ENCODE measurements at places on chromosomes 5 and 9.

DNA sequence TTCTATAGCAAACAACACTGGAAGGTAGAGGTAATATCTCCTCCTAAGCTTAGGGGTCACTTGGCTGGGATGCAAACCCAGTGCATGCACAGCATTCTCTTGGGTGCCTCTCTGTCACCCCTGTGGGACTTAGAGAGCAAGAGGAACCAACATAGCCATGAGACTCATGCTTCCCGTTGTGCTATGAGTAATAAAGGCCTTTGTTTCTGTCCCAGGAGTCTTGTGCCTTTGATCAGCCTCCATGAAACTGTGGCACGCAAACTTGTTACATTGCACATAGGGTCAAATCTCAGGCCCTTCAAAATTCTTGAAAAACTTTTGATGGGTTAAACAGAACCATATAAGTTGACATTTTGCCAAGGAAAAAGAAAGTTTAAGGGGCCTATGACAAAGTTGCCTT lies 272.8 kb downstream of the TAF11L14 start:
- no peak for DNase-seq

DNA sequence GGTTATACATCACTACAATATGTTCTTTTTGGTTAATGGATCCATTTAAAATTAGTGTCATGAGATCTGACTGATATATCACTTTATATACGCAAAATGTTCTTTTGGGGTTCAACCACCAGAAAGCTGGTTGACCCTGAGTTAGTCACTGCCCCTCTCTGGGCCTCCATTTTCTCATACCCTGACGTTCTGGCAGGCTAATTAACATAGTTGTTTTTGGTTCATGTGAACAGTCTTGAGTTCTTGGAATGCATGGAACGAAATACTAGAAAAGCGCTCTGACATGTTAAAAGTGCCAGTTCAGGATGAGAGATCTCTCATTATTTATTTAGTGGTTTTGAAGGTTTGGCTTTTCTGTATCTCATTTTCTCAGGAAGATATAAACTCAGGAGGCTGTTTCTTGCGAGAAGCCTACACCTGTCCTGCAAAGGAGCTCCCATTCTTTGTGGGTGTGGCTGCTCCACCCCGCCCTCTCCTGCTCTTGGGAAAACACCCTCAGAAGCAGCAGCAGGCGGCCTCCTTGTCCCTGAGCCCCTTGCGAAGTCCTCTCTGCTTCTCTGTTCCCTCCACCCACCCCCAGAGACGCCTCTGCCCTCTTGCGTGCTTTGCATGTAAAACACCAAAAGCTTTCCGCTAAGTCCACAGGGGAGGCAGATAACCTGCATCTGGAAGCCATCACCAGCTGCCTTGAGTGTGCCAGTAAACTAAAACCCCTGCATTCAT lies 302.4 kb upstream of the PANK3 start:
- no peak for DNase-seq

DNA sequence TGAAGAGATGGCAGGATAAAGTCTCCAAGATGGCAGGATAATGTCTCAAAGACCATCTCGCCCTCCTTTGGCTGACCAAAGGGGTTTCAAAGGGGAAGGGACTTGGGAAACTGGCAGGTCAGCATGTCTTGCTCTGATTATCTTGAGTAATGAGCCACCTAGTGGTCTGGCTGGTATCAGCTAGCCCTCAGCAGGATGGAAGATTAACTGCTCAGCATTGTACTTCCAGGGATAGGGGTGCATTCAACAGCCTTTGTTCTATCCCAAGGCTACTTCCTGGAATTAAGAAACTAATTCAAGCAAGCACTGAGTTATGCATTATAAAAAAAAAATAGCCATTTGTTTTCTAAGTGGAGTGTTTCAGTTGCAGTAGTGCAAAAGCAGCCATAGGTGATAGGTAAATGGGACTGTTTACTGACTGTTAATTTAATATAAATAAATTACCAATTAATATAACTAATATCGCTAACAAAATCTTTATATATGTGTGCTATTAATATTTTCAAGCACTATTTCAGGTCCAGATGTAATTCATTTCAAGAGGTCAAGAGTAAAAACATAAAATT lies 555.5 kb downstream of the CDH9 start:
- peak; percentile 70 for DNase-seq

DNA sequence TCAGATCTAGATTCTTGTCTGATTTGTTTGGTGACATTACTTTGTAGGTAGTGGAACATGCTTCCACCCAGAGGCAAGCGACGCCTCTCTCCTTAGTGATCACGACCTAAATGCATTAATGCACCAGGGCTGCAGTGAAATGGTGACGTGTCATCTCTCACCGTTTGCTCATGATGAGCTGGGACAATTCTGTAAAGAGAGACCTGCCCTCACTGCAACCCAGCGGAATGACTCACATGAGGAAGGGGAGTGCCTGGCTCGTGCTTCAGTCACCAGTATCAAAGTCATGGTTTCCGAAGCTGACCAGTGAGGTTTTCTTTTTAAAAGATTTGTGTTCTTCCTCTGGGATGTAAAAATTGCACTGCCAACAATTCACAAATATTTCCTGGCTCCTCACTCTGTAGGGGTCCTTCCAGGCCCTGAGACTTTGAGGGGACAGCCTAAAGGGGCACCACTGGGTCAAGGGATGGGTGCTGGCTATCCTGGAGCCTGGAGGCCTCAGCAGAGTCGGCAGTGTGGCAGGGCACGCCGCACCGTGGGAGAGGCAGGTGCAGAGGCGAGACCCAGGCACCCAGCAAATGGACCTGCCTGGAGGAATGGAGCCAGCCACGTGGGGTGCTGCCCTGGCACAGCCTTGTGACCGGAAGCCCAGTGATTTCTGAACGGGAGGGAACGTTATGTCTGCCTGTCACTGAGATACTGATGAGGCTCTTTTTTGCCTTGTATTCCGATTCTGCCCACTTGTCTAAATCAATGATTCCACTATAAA lies 17.3 kb downstream of the QSOX2 start:
- no peak for DNase-seq

DNA sequence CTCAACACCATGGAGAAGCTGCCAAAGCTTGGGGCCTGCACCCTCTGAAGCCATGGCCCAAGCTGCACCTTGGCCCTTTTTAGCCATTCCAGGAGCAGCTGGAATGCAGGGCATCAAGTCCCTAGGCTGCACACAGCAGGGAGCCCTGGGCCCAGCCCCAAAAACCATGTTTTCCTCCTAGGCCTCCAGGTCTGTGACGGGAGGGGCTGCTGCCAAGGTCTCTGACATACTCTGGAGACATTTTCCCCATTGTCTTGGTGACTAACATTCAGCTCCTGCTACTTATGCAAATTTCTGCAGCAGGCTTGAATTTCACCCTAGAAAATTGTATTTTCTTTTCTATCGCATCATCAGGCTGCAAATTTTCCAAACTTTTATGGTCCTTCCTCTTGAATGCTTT lies 64.6 kb downstream of the ELOVL7 start:
- no peak for DNase-seq
